ENCODE measurements at places on chromosomes 2 and 18.

- DNase-seq: no peak
Observed at GRCh38 chr18:4299395-4299794, 155.7 kb downstream of the DLGAP1 start.

GRCh38 chr2:147846412-147847081 is 1.7 kb downstream of the ACVR2A start:
- DNase-seq: no peak

DNA sequence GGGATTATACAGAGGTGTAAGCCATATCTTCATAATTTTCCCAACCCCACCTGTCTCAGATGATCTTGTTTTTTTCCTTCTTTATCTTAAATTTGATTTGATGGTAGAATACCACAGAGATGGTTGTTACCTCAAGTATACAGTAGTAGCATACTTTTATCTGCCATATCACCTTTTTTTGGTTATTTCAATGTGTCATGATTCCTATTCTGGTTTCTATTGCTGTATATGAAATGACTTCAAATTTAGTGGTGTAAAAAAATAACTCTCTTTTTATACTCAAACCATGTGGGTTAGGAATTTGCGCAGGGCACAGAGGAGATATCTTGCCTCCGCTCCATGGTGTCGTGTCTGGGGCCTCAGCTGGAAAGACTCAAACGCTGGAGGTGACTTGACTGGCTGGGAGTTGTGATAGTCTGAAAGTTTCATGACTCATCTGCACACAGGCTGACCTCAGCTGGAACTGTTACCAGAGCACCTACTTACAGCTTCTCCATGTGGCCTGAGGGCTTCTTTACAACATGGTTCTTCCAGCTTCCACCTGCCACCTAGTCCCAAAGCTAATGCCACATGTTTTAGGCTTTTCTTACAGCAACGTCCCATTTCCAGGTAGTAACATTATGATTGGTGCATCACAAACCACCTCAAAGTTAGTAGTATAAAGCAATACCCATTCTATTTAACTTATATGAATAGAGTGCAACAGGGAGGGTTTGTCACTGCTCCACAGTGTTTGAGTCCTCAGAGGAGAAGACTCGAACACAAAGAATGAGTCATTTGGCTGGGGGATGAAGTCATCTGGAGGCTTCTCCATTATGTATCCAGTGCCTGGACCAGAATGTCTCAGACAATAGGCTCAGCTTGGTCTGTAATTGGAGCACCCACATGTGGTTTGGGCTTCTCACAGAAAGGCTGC is 82.3 kb upstream of the XPO1 start:
- DNase-seq: peak; percentile 66

DNA sequence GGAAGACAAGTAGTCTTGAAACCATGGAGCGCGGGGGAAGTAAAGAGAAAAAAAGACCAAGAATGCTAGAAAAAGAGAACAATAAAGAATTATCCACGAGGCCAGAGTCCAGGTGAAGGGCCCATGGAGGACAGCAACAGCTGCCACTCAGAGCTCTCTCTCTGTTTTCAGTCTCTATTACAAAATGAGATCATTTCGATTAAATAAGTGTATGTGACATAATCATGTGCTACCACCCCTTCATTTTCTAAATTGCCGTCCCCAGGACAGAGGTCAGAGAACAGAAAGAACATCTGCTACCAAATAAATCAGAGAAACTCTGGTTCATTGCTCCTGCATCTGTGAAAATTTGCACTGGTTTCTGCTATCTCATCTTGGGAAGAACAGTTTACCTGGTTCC is 838.7 kb downstream of the RNF144A start:
- DNase-seq: no peak

DNA sequence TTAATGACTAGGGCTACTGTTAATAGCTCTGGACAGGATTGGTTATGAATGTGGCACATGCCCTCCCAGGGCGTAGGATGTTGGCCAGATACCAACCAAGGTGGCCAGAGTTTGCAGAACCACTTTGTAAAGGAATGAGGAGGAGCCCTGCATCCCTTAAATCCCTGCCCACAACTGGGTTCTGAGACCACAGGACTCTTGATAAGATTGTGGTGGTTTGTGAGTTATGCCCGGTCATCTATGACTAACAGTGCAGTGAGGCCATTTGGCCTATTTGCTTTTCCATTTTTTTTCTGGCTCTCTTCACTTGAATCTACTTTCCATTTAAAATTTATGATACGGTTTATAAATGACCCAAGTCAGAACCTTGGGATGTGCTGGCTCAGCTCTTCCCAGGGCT is 294.5 kb downstream of the PRKCE start:
- no peak for DNase-seq

GRCh38 chr18:33805592-33805991 is 227.6 kb downstream of the ASXL3 start:
- no peak for DNase-seq

DNA sequence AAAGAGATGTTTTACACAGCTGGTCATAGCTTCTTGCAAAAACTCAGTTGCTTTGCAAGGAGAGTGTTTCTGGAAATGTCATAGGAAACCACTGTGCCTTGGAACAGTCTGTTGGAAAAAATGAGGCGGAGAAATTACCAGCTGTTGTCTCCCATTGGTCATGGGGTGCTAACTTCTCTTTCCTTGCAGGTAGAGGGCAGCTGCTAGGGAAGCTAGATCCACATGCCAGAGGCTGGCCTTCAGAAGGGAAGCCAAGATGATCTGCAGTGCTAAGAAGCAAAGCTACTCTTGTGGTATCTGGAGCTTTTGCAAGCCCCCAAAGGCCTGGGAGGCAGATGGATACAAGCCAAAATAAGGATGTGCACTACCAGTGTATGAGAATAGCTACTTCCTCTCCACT is 34.8 kb upstream of the LAMA1 start:
- DNase-seq: no peak

DNA sequence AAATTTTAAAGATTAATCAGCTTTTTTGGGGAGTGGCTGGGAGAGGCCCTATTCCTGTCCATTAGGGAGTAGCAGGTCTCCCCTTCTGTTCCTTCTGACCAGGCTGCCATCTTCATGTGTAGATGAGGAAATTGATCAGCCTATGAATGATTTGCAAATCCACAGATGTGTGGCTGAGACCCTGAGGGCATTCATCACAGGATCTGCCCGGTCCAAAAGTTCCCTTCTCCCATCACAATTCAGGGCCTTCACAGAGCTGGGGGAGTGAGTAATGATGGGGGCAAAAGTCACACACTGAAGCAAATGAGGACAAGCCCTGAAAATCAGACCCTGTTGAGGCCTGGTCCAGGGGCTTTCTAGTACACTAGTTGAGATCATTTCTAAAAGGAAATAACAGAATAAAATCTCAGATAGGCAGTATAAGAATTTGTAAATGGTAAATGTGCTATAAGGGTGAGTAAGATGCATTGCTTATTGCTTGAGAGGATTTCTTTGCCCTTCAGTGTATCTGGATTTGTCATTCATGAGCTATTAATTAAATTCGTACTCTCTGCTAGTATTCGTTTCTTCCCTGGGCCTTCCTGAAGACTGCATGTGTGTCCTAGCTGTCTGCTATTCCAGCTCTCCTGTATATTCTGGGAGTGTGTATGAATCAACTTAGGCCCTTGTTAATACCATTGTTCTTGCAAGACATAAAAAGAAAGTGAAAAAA is 53.2 kb downstream of the SETBP1 start:
- no peak for DNase-seq

- DNase-seq: peak; percentile 57
Observed at GRCh38 chr2:71589763-71590162, 136.4 kb downstream of the DYSF start.

DNA sequence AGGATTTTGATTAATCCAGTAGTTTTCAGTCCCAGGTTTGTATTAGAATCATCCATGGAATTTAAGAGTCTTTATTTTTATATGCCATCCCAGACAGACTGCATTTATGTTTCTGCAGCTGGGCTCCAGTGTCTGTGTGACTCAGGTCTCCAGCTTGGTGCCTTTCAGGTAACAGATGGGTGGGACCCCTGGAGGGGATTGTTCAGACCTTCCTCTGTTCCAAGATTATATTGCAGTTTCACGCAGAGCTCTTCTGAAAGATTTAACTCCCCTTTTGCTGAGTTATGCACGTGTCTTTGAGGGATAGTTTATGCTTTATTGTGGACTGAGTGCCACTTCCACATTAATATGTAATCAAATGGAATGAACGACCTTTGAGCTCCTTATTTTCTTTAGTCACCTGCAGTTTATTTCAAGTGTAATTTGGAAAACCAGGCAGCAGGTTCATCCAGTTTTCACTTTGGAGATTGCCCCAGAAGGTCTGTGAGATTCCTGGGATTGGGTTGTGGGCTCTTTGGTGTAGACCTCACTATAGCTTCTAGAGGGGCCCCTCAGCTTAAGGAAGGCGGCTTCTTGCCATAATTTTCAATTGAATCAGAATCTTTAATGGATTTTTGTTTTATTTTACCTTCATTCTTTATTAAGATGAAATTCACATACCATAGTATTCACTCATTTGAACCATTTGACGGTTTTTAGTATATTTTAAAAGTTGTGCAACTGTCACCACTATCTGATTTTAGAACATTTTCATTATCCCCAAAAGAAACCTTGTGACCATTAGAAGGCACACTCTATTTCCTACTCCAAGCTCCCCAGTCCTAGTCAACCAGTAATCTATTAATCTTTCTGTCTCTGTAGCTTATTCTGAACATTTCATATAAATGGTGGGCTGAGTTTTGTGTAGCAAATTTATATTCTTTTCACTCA is 135.0 kb downstream of the WDSUB1 start:
- no peak for DNase-seq

DNA sequence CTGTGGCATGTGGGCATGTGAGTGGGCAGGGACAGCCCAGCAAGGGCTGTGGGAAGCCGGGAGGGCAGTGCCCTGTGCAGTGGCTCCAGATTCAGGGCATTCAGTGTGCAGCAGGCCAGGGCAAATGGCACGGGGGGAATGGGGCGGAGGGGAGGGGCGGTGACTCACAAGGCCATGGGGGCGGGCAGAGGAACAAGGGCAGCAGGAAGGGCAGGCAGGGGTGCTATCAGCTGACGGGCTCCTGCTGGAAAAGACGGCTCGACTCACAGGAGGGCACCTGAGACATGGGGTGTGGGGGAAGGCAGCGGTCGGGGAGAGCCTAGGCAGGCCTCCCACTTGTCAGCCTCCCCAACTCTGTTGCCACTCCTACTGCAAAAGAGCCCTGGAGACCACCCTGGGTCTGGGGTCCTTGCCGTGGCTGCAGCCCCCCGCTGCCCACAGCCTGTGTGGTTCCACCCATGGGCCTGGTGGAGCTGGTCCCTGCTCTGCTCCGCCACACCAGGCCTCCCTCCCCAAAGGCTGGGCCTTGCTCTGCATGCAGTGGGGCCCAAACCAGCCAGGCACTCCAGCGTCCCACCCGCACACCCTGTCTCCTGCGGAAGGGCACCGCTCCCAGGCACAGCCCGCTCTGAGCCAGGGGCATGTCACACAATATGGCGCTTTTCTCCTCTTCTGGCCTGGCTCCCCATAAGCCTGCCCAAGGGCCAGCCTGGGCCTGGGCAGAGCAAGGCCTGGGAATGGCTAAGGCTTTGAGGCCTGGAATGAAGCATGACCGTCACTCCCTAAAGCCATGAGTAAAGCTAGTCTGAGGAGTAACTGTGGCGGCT is 25.9 kb downstream of the HS6ST1 start:
- DNase-seq: no peak

DNA sequence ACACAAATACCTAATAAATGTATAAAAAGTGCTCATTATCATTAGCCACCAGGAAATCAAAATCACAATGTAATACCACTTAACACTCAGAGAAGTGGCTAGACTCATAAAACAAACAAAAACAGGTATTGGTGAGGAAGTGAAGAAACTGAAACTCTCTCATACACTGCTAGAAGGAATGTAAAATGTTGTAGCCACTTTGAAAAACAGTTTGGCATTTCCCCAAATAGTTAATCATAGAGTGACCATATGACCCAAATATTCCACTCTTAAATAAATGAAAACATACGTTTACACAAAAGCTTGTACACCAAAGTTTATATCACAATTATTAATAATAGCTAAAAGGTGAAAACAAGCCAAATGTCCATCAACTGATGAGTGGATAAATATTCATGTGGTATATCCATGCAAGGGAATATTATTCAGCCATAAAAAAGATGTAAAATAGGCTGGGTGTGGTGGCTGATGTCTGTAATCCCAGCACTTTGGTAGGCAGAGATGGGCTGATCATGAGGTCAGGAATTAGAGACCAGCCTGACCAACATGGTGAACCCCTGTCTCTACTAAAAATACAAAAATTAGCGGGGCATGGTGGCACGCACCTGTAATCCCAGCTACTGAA is 86.2 kb upstream of the COL5A2 start:
- DNase-seq: no peak

GRCh38 chr2:216923706-216924105 is 63.8 kb upstream of the TNP1 start:
- DNase-seq: no peak

GRCh38 chr18:44779753-44780292 is 99.1 kb downstream of the SETBP1 start:
- no peak for DNase-seq

DNA sequence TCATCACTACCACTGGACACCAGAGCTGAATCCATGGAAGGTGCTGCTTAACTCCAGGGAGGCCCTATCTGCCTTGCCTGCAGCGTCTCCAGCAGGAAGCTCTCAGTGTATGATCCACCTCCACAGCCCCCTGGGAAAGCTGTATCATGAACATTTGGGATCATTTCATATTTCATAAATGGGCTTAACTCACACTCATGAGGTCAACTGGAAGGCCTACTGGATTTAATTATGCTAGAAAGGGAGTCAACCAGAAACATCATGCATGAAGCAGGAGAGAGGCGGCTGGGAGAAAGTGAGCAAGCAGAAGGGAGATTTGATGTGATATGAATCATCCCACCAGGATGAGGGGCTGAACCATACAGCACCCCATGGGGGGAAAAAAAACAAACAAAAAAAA is 537.7 kb downstream of the TNS1 start:
- DNase-seq: no peak

DNA sequence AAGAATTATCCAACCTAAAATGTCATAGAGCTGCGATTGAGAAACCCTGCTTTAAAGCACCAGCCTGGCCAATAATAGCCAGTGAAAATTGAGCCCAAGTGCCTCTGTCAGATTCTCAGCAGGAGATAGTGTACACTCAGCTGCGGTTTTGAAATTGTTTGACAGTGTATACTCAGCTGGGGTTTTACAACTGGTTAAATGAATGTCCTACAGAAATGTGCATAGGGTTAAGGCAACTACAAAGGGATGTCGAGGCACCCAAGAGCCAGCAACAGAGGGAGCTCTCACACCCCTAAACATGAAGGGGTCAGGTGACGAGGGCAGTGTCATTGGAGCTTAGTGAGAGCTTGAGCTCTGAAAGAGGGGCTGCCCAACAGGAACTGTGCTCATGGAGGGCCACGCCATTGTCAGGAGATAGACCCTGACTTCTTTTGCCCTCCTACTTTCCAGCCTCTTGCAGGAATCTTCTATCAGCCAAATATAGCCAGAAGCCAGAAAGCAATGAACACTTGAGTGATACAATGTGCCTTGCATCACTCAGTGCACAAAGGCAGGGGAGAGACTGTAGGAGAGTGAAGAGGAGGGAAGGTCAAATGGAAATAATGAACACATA is 15.1 kb downstream of the ACTG2 start:
- peak; percentile 73 for DNase-seq

- no peak for DNase-seq
Observed at GRCh38 chr2:28009732-28010131, 119.2 kb downstream of the BABAM2 start.

GRCh38 chr2:241354668-241355658 is 1.1 kb upstream of the FARP2 start:
- DNase-seq: peak; percentile 58

Data from K562 (cell line).